AG08396 (cell line): ENCODE measurements at places on chromosomes 3 and 15.

GRCh38 chr3:197807969-197808587, 17.0 kb downstream of the LRCH3 start:
- no peak for DNase-seq

DNA sequence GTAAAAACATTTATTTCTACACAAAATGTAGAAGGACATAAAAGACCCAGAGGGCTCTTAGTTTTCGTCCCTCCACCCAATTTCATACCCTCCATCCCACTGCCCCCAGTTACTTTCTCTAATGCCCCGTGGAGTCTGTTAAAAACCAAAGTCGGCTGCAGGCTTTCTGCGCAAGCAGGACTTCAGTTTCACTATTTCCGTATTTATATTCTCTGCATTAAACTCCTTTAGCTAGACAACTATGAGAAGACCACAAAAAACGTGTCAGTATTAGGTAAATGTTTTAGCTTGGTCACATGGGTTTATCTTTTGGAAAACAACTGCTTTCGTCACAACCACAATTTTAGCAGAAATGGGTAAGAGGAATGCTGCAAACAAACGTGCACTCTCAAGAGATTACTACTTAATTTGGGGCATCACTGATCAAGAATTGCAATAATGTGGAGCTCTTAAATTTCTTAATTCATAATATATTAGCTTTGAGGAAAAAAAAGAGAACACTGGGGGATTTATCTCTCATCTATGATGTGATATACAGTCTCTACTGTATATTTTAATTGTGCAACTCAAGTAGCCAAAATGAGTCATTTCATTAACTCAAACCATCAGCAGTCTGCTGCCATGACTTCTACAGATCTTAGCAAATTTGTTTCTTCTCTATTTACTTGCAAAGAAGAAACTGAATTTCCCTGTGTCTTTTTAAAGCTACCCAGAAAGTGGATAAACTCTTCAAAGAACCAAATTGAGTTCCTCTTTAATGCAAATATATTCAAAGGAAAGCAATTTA, 740 bp upstream of the NSMCE3 start:
- DNase-seq: peak; percentile 8

- DNase-seq: peak; percentile 26
These were observed 22.0 kb downstream of the AADAC start for GRCh38 chr3:151835751-151836525.

GRCh38 chr3:11718637-11719405, 75.1 kb upstream of the VGLL4 start:
- DNase-seq: peak; percentile 80

DNA sequence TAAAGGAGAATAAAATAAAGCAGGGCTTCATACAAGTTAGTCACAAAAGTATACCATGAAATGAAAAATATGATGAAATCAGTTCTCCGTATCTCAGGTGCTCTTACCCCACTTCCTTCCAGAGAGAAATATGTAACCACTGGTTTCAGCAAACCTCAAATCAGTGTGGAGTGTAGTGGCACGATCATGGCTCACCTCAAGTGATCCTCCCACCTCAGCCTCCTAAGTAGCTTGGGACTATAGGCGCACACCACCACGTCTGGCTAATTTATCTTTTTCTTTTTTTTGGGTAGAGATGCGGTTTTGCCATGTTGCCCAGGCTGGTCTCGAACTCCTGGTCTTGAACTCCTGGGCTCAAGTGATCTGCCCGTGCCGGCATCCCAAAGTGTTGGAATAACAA, 24.2 kb downstream of the DENND4A start:
- no peak for DNase-seq

DNA sequence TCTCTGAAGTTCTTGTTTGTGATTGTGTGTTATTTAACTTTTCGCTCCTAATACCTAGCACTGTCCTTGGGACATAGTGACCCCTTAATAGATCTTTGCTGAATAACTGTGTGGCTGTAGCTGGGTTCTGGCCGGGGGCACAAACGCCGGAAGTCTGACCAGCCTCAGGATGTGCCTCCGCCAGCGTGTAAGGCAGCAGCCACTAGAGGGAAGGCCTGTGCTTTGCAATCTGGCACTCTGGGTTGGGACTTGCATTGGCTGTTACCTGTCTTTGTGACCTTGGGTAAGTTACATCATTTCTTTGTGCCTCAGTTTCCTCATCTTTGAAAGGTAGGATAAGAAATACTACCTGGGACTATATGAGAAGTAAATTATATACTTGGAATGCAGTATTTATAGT, 158.7 kb downstream of the GHSR start:
- no peak for DNase-seq

DNA sequence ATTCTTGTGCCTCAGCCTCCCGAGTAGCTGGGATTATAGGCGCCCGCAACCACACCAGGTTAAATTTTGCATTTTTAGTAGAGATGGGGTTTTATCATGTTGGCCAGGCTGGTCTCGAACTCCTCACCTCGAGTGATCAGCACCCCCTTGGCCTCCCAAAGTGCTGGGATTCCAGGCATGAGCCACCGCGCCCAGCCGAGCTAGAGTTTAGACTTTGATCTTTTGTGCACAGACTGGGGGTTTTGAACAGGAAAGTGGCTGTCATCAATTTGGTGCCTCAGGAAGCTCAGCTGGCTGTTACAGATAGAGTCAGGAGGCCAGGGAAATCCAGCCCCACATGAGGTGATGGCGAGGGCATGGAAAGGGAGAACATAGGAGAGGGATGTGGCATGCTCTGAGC, 19.3 kb upstream of the IREB2 start:
- no peak for DNase-seq

GRCh38 chr3:139388821-139389551, 461 bp downstream of the COPB2 start:
- DNase-seq: no peak

DNA sequence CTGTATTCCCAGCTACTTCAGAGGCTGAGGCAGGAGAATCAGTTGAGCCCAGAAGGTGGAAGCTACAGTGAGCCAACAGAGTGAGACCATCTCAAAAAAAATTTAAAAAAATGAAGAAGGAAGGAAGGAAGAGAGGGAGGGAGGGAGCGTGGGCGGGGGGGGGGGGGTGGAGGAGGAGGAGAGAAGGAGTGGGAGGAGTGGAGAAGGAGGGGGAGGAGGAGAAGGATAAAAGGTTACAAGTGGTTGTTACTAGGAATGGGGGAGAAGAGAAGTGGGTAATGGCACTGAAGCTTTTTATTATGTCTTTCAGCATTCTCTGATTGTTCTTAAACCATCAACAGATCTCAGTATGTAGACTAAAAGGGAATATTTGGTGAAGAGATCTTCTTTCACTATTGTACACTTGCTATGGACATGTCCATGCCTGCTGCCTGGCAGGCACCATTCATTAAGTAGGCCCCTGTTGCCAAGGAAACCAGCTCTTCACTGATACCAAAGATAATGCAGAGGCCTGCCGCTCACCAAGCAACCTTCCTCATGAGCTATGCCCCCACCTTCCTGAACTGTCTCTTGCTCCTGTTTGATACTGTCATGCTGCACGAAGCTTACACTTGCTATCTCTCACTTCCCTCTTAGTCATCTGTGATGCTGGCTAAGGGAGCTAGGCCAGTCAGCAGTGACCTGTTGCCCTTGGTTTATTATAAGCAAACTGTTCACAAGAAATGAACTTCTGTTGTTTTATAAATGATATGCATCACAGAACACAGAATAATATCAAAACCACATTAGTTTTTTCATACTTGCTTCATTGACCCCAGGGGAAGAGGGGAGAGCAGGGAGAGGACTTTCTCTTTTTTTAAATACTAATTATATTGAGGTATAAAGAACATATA, 23.1 kb downstream of the EPM2AIP1 start:
- DNase-seq: peak; percentile 79

DNA sequence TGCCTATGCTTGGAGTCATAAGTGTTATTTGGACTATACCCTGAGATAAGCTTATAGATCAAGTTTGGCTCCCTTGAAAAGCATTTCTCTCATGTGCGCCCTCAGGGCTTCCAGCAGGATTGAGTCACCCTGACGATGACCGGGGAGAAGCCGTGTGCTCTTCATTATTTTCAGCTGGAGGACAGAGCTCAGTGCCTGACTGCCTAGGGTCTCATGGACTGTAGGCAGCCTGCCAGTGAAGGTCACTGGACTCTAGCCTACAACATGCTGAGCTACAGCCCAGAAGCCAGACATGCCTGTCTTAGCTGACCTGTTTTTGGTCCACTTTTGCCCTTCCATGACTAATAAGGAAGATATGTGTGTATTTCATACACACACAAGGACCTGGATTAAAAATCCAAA, 31.6 kb upstream of the NUDT16 start:
- peak; percentile 14 for DNase-seq

GRCh38 chr3:161695811-161696210, 199.2 kb downstream of the OTOL1 start:
- DNase-seq: no peak

DNA sequence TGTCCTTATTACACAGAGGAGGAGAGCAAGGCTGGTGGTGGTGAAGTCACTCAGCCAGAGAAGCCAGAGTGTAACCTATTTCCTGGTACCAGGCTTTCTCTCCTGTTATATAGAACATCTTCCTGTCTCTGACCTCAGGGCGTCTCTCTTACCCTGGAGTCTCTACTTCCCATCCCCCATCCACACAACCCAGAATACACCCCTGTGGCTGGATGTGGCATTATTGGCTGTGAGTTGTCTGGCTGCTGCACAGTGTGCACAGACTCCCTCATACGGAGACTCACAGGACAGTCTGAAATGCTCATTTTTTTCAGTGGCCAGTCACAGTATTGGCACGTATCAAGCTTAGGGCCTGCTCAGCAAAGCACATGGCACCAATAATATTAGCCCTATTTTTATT, 8.6 kb downstream of the PODXL2 start:
- no peak for DNase-seq

DNA sequence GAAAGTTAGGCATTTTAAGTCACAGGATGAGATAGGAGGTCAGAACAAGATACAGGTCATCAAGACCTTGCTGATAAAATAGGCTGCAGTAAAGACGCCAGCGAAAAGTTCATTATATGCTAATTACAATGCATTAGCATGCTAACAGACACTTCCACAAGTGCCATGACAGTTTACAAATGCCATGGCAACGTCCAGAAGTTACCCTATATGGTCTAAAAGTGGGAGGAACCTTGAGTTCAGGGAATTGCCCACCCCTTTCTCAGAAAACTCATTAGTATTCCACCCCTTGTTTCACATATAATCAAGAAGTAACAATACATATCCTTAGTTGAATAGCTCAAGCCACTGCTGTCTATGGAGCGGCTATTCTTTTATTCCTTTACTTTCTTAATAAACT, 92.7 kb upstream of the PLXND1 start:
- DNase-seq: no peak

DNA sequence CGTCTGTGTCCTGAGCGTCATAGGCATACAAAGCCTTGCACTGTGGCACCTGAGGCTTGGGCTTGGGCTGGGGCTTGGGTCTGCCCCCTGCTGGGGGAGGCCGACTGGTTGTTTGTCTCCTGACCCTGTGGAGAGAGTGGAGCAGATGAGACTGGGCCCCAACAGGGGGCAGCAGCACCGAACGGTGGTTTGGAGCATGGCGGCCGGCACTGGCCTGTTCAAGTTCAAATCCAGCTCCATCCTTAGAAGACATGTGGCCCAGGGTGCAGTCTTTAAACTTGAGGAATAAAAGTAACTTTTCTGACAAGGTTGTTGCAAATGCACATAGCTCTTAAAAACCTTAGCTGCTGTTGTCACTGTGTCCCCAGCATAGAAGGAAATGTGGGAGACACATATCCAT, 33.3 kb downstream of the CCNB2 start:
- DNase-seq: peak; percentile 47

DNA sequence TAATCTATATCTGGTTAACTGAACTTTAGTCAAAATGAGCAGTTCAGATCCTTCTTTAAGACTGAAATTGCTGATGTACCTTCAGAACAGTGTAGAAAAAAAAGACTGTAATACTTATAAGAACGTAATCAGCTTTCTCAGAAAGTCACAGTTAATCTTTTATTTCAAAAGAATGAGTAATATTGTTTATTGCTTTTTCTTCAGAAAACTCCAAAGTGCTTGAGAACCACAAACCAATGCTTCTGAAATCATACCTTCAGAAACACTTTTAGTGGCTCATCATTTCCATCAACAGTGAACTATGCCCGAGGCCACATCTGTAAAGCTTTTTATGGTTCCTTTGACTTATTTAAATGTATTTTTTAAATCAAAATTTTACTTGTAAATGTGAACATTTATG, 33.3 kb upstream of the CLASP2 start:
- DNase-seq: no peak

- no peak for DNase-seq
These were observed 20.3 kb upstream of the ETV5 start for GRCh38 chr3:186129206-186129605.

GRCh38 chr3:33174711-33175414, 43.7 kb downstream of the SUSD5 start:
- no peak for DNase-seq

- no peak for DNase-seq
These were observed 207.6 kb downstream of the STAG1 start for GRCh38 chr3:136544532-136544931.

GRCh38 chr15:50247819-50248655, 17.5 kb downstream of the HDC start:
- no peak for DNase-seq

DNA sequence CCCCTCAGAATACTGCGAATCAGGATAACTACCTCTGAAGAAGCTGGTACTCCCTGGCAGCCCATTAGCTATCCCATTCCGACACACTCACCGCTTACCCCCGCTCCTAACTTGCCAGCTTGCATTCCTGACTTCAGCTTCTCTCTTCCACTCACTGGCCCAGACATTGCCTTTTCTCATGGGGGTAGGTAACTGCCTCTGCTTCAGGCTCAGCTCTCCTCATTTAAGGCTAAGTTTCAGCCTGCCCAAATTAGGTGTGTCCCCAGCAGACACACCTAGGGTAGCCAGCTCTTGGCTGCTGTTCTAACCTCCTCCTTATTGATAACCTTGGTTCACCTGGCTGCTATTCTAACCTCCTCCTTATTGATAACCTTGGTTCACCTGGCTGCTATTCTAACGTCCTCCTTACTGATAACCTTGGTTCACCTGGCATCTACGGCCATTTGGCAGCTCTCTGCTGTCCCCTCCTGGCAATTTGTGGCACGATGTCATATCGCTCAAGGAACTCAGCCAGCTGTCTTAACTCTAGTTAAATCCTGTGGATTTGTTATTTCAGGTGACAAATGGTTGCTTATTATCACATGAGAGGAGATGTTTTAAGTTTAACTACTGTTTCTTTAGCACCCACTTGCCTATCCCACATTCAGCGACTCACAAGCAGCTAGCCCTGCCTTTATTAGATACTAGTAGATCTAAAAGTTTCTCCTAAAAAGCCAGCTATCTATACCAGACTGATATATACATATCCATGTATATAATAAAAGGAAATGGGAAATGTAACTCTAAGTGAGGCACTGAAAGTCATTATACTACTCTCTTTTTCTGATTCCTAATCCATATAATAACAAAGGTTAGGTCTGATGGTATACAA, 106.5 kb upstream of the ACP3 start:
- DNase-seq: no peak

DNA sequence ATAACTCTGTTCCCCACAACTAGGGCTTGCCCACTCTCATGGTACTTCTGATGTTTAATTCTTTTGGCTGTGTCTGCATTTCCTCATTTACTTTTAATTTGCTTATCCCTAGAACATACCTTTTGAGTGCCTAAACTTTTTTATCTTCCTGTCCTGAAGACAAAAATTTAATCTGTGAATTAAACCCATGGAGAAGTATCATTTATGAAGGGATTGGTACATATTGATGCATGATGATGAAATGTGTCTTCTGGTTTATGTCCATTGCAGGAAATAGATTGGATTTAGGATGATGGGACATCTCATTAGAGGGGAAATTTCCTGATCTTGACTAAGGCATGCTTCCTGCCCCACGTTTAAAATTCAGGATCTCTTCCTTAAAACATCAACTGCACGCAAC, 109.5 kb downstream of the PGPEP1L start:
- no peak for DNase-seq

- DNase-seq: no peak
These were observed 11.7 kb upstream of the CP start for GRCh38 chr3:149233323-149233722.
